RCC 7860 (cell line): ENCODE measurements at places on chromosomes 2 and 18.

- no peak for DNase-seq
These were observed 211.6 kb downstream of the MCFD2 start for GRCh38 chr2:46704041-46704440.

DNA sequence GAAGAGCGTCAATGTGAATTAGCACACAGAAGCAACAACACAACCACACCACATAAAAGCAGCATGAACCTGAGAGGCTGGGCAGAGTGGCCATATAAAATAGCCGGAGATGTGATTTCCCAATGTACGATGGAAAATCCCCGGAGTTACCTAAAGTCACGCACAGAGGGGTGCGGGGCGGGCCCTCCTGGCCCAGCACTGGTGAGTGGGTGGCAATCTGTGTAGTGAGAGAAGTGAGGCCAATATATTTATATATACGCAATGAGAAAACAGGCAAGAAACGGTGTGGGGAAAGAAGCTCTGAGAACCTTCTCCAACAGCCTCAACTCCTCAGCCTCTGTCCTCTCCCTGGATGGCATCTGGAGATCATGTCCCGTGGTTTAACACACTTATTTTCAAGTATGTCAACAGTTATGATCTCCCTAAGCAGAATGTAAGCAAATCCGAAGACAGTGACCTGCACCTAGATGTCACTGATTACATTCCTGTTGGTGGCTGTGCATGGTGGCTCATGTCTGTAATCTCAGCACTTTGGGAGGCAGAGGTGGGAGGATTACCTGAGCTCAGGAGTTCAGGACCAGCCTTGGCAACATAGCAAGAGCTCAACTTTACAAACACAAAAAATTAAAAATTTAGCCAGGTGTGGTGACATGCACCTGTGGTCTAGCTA lies 41.6 kb downstream of the CRACDL start:
- DNase-seq: no peak

- DNase-seq: no peak
These were observed 312.8 kb upstream of the FANCL start for GRCh38 chr2:58553937-58554336.

DNA sequence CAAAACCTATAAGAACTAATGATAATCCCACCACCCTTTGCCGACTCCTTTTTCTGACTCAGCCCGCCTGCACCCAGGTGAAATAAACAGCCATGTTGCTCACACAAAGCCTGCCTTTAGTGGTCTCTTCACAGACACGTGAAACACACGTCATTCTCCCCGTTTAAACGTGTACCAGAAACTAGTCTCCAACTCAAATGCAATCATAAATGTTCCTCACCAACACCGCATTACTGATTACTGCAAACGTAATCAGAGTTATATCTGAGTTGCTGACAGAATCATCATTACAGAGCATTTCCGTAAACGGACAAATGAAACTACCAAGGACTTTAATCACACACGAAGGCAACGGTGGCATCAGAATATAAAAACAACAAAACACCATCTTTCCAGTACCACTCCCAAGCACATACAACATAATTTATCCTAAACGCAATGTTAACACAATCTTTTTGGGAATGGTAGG lies 1.9 kb downstream of the CLK1 start:
- peak; percentile 15 for DNase-seq

- peak; percentile 72 for DNase-seq
These were observed 2.9 kb upstream of the PTPN4 start for GRCh38 chr2:119756837-119757236.

DNA sequence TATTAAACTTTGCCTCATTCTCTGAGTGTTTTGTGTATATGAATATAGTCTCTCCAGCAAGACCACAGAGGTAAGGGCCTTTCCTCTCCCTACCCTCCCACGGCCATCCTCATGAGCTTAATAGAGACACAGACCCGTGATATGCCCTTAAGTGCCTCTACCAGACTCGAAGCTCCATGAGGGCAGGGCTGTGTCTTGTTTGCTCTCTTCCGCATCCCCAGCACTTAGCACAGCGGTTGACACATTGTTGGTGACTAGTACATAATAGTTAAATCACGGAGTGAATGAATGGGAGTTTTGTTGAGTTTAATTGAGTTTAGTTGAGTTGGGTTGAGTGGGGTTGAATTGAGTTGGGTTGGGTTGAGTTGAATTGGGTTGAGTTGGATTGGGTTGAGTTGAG lies 122.3 kb downstream of the ZFP36L2 start:
- no peak for DNase-seq

GRCh38 chr2:71880846-71881610 lies 266.6 kb downstream of the CYP26B1 start:
- DNase-seq: peak; percentile 88

- no peak for DNase-seq
These were observed 22.9 kb downstream of the MLPH start for GRCh38 chr2:237509905-237510304.

GRCh38 chr18:58150772-58151171 lies 106.7 kb downstream of the NEDD4L start:
- no peak for DNase-seq

- no peak for DNase-seq
These were observed 14.7 kb upstream of the ACAA2 start for GRCh38 chr18:49827996-49828395.

DNA sequence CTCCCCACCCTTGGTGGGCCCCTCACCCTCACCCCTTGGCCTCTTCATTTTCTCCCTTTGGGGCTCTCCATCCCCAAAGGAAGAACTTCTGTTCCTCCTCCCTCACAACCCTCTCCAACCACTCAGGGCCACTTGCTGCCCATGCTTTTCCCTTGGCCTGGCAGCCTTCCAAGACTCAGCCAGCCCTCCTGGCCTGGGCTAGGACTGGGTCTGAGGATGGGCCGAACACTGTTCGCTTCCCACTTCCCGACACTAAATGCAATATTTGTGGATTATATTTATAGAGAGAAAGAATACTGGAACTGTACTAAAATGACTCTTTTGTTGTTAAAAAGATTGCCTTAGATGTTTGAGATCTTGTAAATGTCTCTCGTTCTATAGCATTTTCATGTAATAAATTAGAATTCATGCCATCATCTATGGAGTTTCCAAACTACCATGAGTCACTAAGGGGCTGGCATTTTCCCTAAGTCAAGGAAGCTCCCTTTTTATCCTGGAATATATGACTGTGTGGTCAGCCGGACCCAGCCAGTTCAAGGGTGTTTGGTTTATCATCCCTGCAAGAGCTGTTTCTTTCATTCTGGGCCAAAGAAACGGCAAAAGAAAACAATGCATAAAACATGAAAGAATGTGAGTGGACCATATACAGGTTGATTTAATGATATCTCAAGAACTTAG lies 3.8 kb downstream of the CXCR2 start:
- no peak for DNase-seq

DNA sequence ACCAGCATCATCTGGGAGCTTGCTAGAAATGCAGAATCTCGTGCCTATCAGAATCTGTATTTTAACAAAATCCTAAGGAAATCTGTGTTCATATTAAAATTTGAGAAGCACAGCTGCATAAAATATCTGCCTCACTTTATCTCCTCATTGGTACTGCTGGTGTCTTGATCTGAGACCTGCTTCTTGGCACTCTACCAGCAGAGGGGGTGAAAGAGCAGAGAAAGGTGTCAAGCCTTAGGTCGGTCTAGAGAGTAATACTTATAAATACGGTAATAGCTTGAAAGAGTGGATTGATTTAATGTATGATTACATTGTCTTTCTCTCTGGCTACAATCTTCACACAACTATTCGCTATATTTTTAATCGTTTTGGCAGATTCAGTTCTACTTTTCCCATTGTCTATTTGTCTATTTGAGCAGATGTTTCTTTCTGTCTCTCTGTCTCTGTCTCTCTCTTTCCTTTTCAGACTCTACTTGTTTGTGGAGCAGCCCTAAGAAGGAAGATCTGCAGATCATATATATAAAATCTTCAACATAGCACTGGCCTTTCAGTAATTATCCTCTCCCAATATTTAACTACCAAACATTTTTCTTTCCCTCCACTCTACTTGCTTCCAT lies 1.7 kb upstream of the GCG start:
- peak; percentile 49 for DNase-seq

DNA sequence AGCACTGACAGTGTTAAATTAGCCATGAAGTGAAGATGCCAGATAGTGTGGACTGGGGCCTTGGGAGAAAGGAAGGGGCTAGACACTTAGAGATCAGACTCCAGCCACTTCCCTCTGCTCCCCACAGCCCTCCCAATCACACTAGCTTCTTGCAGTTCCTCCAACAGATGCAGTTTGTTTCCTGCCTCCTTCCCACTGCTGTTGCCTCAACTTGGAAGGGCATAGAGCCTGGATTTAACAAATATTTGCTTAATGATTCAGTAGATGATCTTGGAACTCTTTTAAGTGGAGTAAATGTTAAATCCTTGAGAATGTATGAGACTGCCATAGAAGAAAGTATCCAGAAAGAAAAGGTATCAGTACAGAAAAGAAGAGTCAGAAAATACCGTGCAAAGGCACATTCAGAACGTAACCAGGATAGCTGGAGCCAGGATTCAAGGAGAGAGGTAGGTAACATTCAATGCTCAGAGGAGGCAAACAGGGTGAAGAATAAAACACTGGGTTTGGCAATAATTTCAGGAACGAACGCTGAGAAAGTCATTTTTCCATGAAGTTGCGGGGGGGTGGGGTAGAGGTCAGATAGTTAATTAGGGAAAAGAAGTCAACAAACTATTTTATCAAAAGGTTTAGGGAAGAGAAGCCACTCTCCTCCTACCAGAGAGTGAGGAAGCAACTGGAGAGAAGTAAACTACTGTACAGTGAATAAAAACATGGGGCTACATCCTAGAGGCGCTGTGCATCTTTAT lies 1.3 kb upstream of the BZW1 start:
- DNase-seq: no peak

DNA sequence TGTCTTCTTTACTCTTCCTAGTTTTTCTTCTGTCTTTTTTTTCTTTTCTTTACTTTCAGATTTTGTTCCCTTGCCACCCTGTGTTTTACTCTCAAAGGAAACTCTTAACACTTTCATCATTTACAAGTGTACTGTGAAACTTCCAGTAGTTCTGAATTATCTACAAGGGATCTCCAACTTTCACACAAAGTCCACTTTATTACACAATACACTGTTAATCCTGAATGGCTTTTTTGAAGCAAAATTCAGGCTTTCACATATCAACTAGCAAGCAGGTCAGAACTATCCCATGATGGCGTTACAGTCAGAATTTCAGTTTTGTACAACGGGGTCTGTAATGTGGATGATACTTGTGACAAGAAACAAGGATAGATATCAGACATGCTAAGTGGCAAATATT lies 34.5 kb downstream of the RMP24 start:
- DNase-seq: no peak

- no peak for DNase-seq
These were observed 13.8 kb downstream of the ROCK2 start for GRCh38 chr2:11330457-11331142.

DNA sequence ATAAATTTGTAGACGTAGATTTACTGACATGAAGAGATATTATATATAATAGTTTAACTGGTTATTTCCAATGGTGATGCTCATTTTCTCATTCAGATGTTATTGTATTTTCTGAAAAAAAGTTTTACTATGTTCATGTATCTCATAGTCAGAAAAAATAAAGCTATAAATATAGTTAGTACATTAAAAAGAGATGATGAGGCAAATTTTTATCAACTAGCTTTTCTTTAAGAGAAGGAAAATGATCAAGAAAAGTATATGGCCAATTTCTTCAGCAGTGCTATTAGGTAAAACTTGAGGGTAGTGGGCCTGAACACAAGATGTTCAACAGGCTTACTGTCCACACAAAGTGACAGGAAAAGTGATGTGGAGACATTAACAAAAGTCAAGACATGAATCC lies 11.7 kb downstream of the TTC21B start:
- no peak for DNase-seq

DNA sequence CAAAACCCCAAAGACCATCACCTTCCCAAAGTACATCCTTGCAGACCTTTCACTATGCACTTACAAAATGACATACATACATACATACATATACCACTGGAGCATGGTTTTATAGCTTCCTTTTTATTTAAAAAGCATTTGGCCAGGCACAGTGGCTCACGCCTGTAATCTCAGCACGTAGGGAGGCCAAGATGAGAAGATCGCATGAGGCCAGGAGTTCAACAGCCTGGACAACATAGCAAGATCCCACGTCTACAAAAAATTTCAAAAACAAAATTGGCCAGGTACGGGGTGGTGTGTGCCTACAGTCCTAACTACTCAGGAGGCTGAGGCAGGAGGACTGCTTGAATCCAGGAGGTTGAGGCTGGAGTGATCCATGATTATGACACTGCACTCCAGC lies 29.9 kb upstream of the ADAM17 start:
- DNase-seq: no peak

- peak; percentile 14 for DNase-seq
These were observed 819 bp upstream of the NCOA1 start for GRCh38 chr2:24490181-24490689.

DNA sequence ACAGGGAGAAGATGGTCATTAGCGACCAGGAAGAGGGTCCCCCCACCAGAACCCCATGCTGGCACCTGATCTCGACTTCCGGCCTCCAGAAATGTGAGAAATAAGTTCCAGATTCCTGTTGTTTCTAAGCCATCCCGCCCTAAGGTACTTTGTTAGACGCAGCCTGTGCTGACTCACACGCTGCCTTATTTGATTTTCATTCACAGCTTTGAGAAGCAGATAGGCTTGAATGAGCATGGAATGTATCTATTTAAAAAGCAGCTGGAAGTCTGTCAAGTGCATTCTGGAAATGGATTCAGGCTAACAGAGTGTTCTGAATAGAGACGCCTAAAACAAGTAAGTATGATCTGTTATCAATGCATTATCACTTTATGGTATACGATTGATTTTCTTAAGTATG lies 8.3 kb upstream of the IL1R2 start:
- peak; percentile 88 for DNase-seq

DNA sequence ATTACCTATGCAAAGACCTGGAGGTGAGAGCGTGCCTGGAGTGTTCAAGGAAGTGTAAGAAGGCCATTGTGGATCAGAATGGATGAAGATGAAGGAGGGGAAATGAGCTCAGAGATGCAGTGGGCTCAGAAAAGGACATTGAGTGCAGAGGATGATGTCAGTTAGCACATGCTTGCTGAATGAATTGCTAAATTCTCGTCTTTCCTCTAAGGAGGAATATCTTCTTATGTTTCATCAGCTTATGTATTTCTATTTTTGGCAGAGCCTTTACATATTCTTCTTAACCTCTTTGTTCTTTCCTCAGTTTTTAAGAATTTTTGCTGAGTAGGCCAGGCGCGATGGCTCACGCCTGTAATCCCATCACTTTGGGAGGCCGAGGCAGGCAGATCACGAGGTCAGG lies 30.9 kb downstream of the FAM171B start:
- no peak for DNase-seq

GRCh38 chr18:22344908-22345670 lies 72.6 kb downstream of the CTAGE1 start:
- no peak for DNase-seq

- DNase-seq: no peak
These were observed 310.3 kb downstream of the NOL4 start for GRCh38 chr18:33914399-33914798.

GRCh38 chr2:173249661-173250641 lies 104.7 kb upstream of the CDCA7 start:
- DNase-seq: no peak

- no peak for DNase-seq
These were observed 69.5 kb upstream of the CHRNA1 start for GRCh38 chr2:174833737-174834136.
